Right ventricle myocardium inferior (tissue), 1 donor: ENCODE measurements at places on chromosomes 5 and 9. TPM values are rescaled to one million over a fixed set of nuclear protein-coding genes. Genes with fewer than 3 reads are reported as not detected.
A peak's percentile ranks its signal among the peaks of the same experiment; 100 is the strongest.

AGXT2 gene
- total RNA-seq, result not detected

- peak; percentile 71 for DNase-seq
Observed at GRCh38 chr9:72041775-72042194, 18.6 kb downstream of the C9orf57 start.

DNA sequence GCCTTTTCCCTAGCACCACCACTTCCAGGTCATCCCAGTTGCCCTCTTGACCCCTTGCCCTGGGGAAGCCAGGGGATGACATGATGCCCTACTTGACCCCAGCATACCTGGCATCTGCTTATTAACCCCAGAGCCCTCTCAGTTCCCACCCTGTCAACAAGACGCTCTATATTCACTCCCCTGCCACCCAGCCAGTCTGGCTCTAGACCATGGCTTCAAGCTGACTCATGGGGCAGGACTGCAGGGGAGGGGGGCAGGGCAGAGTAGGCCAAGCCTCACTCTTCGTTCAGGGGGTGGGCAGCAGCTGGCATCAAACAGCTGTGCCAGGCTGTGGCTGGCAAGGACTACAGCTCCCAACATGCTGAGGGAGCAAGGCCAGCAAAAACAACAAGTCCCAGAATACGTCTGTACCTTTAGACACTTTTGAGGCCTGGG lies 5.3 kb downstream of the ATOSB start:
- no peak for DNase-seq

CCDC192 gene
- not detected for total RNA-seq

GRCh38 chr5:14337593-14337992 lies 194.5 kb downstream of the TRIO start:
- no peak for DNase-seq

GRCh38 chr9:126016579-126017290 lies 269.6 kb downstream of the PBX3 start:
- no peak for DNase-seq

GRCh38 chr5:84364043-84364442 lies 20.6 kb downstream of the EDIL3 start:
- no peak for DNase-seq

TRIO gene
- total RNA-seq, result 56.9 TPM

DNA sequence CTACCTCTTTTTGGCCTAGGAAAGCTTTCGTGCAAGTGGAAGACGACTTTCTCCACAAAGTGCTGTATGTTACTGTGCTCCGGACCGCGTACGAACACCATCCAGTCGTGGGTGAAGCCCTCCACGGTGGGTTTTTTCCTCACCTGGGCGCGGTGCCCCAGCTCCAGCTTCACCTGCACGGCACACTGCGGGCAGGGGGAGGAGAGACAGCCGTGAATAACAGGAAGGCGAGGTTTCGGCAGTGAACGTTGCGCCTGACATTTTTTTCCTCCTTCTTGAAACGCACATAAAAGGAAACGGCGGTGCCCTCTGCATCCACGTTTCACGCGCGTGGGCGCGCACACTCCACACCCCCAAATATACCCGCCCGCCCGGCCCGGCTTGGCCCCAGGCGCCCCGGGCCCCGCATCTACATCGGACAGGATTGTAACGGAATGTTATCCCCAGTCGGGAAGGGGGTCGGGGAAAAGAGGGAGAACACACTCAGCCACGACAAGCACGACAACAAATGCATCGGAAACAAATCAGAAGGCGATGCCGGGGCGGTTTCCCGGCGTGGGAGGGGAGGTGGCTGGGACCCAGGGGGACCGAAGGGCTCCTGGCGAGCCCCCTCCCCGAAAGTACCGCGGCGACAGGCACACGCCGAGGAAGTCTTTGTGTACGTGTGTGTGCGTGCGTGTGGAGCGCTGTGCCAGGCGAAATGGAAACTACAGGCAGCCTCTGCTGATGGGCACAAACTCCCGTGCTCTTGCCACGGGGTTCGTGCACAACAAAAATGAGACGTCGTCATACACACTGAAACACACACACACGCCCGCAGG lies 1.4 kb downstream of the MLLT3 start:
- DNase-seq, result peak; percentile 74

ERBIN gene
- total RNA-seq, result 30.5 TPM

GRCh38 chr5:17147170-17147569 lies 70.3 kb upstream of the BASP1 start:
- DNase-seq, result no peak

DNA sequence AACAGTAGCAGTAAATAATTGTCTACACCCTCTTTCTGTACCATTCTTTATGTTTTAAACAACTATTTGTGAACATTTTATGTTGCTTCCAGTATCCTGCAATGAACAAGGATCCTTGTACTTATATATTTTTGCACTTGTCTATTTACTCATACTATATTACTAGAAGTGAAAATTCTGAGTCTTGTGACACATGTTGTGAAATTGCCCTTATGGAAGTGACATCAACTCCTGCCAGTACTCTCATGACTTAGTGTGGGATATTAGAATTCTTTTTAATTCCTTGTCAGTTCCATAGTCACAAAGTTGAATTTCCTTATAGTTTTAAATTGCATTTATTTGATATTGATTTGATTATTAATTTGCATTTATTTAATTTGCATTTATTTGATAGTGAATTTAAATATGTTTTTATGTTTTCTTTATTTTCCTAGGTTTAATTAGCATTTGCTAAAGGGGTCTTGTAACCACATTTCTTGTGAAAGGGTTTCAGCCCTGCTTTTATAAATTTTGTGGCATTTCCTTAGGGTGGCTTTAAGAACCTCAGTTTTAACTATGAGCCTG lies 27.7 kb downstream of the PARP8 start:
- no peak for DNase-seq

- DNase-seq, result no peak
Observed at GRCh38 chr5:2818936-2819335, 67.5 kb upstream of the IRX2 start.

- DNase-seq, result no peak
Observed at GRCh38 chr5:112878760-112879159, 17.7 kb downstream of the SRP19 start.

PDLIM4 gene
- 5.4 TPM for total RNA-seq

DNA sequence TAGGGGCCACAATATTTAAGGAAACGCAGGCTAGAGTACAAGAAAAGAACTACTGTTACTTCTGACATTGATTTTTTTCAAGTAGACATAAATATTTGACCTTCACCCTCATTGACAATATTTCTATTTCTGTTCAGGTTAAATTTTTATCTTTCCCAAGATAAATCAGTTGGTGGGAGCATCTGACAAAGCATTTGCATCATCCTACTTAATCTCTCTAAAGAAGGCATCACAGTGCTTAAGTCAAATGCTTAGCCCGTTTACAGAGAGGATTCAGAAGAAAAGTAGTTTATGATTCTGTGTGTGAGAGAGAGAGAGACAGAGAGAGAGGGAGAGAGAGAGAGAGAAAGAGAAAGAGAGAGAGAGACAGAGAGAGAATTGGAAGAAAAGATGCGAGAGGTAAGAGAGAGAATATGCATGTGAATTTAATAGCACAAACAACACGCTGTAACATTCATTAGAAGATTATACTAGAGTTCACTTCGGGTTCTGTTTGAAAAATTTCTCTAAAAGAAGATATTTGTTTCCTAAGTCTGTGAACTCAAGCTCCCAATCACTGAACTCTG lies 1093.3 kb upstream of the CDH6 start:
- DNase-seq, result no peak

GRCh38 chr5:31397926-31398557 lies 133.9 kb downstream of the DROSHA start:
- no peak for DNase-seq

TMEFF1 gene
- 0.14 TPM for total RNA-seq

- DNase-seq, result no peak
Observed at GRCh38 chr5:36606036-36606427, 374 bp upstream of the SLC1A3 start.

GRCh38 chr9:27726244-27727081 lies 153.2 kb upstream of the C9orf72 start:
- DNase-seq, result no peak

CATSPER3 gene
- total RNA-seq, result 1.1 TPM

DNA sequence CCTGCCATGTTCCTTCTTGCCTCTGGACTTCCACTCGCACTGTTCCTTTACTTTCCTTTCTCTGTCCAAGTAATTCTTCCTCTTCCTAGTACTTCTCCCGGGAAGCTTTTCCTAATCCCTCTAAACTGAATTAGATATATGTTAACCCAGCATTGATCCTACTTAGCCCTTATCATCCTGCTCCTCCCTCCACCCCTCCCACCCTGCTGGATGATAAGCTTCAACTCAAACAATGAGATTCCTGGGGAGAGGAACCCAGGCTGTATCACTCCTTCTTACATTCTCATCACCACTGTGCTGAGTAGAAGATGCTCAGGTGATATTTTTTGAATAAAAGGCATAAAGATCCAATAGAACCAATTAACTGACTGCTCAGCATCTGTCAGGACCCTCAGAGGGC lies 45.7 kb downstream of the CDK5RAP2 start:
- DNase-seq, result no peak

IFNA21 gene
- total RNA-seq, result not detected

DNA sequence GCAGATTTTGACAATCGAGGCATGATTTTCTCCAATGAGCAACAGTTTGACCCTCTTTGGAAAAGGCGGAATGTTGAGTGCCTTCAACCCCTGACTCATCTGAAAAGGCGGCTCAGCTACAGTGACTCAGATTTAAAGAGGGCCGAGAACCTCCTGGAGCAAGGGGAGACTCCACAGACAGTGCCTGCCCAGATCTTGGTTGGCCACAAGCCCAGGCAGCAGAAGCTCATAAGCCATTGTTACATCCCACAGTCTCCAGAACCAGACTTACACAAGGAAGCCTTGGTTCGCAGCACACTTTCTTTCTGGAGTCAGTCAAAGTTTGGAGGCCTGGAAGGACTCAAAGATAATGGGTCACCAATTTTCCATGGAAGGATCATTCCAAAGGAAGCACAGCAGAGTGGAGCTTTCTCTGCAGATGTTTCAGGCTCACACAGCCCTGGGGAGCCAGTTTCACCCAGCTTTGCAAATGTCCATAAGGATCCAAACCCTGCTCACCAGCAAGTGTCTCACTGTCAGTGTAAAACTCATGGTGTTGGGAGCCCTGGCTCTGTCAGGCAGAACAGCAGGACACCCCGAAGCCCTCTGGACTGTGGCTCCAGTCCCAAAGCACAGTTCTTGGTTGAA lies 13.6 kb downstream of the PTPDC1 start:
- DNase-seq, result no peak

DNA sequence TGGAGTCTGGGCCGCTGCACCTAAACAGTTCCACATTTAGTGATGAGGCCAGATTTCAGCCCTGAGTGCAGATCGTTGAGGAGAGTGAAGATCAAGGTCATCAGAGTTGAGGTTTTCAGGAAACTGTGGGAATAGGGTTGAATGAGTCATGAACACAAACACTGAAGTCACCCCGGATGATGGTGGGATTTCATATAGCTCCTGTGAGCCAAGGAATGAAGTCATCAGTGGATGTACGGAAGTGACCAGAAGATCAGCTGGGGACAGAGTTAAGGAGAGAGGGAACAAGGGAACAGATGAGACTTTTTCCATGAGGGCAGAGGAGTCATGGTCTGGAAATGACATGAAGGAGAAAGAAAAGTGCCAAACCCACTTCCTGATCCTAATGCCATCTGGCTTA lies 36.5 kb downstream of the PALM2AKAP2 start:
- DNase-seq, result no peak

PTPRD gene
- total RNA-seq, result 13.3 TPM

GRCh38 chr5:159735749-159736660 lies 180.3 kb upstream of the ADRA1B start:
- no peak for DNase-seq

DNA sequence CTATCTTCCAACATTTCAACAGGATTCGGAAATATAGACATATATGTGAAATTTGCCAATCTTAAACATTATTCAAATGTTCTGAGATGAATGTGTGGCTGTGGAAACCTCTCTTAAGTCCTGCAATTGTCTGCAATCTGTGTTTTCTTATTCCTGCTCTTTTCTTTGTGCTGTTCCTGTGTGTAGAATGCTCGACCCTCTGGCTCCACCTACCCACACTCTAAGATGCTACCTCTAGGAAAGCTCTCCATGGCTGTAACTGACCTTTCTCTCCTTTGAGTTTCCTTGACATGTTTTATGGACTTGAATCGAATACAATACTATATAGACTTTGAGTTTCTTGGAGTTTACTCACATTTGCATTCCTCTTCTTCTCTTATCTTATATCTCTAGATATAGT lies 120.6 kb upstream of the ASTN2 start:
- no peak for DNase-seq

NDOR1 gene
- total RNA-seq, result 5.9 TPM

GRCh38 chr5:157130925-157131324 lies 11.7 kb downstream of the MED7 start:
- no peak for DNase-seq
